ENCODE measurements at places on chromosomes 6 and 20. TPM values are rescaled to one million over a fixed set of nuclear protein-coding genes. Genes with fewer than 3 reads are reported as not detected.
A peak's percentile ranks its signal among the peaks of the same experiment; 100 is the strongest.

- no peak for DNase-seq
These were observed 225.8 kb upstream of the QKI start for GRCh38 chr6:163188746-163189145.

GRCh38 chr6:3282476-3283236 lies 23.9 kb downstream of the PSMG4 start:
- no peak for DNase-seq

DNA sequence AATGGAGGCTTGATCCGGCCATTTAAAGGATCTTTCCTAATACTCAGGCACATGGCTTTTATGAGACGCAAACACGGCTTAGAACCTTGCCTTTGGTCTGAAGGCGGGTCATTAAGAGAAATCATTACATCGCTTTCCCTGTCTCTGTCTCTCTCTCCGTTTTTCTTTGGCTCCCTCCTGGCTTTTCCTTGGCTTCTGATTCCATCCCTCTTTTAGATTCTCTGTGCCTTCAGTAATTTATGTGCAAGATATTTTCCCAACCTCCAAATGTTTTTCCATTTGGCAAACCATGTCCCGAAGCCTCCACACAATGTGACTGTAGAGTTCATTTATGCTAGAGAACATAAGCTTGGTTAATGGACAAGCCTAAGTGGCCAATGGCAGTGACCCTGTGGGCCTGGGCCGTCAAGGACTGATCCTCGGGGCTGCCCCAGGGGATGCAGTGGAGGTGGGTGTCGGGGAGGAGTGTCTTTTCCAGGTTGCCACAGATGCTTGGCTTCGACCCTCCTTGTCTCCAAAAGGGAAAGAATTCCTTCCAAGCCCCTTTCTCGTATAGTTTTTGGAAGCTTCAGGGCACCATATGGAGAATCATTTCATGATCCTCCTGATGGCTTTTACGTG lies 157.0 kb downstream of the SCML4 start:
- no peak for DNase-seq

DNA sequence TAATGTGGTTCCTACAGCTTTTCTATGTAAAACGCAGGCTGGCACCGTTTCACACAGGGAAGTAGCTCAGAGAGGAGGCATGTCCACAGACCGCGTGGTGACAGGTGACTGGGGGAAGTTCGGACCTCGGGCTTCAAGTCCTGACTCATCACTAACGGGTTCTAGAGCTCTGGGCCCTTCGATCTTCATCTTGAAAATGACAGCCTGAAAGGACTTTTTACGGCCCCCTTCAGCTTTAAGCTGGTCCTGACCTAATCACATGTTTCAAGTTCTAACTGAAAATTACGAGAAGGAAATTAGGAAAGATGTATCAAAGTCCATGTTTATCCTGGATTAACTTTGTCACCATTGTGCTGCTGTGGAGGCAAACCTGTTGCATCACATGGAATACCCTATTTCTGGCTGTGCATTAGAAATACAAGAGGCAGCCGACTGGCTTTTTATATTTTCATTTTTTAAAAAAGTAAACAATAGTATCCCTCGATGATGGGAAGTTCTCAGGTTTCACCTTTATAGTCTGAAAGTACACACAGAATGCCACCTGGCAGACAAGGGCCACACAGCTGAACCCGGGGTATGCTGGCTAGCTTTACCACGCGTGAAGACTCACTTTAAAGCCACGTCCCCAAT lies 2.0 kb downstream of the MAN1A1 start:
- peak; percentile 43 for DNase-seq

- DNase-seq: no peak
These were observed 23.1 kb upstream of the MAS1L start for GRCh38 chr6:29510746-29511300.

DNA sequence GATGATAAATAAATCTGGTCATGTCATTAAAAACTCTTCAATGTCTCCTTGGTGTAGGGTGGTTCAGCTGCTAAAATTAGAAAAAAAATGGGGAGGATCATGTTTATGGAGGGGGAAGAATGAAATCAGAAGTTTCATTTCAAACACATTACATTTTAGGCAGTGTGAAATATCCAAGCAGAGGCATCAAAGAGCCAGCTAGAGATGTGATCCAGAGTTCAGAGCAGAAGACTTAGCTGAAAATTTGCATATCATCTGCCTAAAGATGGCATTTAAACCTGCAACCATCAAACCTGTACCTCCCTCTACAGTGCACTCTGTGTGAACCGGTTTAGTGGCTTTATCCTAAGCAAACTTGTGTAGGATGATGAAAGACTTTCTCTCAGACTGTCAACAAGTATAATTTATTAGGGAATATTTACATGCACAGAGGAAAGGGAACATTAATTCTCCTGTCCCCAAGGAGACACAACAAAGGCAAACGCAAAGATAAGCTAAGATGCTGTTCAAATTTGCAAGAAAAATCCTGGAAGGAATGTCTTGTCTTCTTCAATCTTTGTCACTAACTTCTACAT lies 84.8 kb upstream of the PLEKHG1 start:
- DNase-seq: no peak

GRCh38 chr6:137571854-137572253 lies 77.7 kb upstream of the OLIG3 start:
- peak; percentile 20 for DNase-seq

DNA sequence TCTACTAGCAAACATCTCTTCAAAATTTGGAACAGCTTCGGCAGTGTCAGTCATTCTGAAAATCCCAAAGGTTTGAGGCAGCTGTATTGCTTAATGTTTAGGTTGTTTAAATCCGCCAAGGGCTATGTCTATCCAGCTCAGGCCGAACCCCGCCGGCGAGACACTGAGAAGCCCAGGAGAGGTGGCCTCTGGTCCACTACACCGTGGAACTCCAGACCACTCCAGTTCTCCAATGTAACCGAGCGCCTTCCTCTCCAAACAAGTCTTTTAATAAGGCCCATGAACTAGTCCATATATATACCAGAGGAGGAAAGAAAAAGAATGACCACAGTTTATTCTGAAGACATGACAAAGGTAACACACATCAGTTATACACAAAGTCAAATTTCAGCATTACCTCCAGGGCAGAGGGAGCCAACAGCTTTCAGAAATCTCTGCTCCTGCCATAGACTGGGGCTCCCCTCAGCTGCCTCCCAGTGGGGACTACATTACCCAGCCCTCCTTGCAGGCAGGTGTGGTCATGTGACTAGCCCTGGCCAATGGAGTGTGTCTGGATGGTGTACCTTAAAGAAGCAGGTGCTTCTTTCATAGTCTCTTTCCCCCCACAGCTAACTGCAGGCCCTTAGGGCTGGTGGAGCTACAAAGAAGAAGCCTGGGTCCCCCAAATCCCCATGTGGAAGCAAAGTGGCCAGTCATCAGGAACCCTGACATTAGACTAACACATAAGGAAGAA lies at the start of gene RAMACL:
RAMACL (minus strand) TSS at position 255 of the 733 bp plus-strand sequence; CDS start at position 54, 201 bp downstream.
- no peak for DNase-seq

TTK gene
- 2.2 TPM for total RNA-seq

DNA sequence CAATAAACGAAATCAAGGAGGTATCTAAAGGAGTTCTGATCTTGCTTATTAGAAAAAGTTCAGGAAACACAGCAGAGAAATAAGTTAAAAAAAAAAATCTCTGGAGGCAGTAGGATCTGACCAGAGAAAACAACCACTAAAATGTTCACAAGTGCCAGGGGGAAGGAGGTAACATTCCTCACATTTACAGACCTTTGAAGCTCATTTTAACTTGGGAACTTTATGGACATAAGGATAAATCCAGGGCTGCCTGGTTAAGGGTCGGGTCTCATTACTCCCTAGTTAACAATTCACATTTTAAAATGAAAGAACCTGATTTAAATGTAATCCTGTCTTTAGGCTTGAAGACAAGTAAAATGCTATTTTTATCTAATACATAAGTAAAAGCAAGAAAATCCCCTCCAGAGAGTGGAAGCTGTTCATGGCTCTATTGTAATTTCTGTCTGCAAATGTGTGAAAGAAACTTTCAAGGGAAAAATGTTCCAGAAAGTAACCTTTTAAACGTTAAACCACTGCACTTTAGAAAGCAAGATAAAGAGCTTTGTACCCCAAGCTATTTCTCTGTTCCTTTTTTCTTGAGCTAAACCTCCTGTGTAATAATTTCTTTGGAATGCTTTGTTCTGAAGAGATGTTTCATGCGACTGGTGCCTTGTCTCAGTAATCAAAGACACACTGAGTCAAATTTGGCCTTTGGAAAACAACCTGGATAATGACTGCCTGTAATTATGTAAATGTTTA lies 38.2 kb downstream of the MYLIP start:
- no peak for DNase-seq

DNA sequence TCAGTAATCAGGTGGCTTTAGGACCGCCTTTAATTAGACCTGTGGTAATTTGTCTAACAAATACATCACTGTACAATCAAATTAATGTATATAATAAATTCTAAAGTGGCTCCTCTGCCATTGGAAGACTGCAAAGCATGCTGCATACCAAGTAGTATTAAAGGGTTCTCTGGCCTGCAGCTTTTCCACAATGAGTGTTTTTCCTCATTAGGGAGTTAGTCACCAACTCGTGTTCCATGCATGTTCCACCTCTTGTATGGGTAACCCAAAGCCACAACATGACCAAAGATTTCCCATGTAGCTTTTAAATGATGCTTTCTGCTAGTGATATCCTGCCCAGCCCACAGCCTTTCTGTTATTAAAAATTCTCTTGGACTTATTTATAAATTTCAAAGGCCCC lies 218.7 kb downstream of the FUT9 start:
- no peak for DNase-seq

- DNase-seq: no peak
These were observed 86.9 kb downstream of the LRFN2 start for GRCh38 chr6:40500227-40500626.

- peak; percentile 97 for DNase-seq
These were observed 38.7 kb downstream of the RGS17 start for GRCh38 chr6:153092082-153093013.

F13A1 gene
- total RNA-seq: not detected

- no peak for DNase-seq
These were observed 92.2 kb downstream of the CDH22 start for GRCh38 chr20:46215913-46216707.

DNA sequence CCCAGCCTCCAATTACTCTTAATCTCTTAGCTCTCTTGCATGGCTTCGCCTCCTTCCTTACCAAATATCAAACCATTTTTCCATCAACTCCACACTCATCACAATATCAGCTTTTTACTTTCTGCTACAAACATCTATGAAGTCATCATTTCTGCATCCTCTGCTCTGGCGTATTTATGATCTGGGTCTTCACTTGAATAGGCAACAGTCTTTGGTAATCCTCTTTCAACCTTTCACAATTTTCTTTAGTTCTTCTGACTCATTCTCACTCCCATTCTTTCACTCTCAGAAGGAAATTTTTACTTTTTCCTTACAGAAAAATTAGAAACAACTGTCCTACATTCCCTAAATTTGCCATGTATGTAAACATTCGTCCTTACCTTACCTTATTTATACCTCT lies 522.4 kb downstream of the HDGFL1 start:
- no peak for DNase-seq

Data from lung microvascular endothelial cell (primary cell).